ENCODE measurements at places on chromosomes 1 and 21.

DNA sequence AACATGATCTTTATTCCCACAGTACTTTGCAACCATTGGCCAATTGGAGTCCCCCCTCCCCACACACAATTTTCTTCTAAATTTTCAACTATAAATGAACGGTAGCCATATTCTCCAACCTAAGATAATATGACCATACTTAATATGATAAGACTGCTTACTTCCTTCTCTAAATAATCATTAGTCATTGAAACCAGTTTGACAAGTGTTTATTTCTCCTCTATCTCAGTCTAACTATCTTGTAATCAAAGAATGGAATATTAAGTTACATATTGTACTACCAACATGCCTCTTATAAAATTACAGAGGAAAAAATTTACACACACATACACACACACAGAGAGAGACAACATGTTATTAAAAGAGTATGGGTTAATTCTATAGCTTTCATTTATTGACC lies 567.4 kb upstream of the TMPRSS15 start:
- no peaks in the 10 kb centered on the region for H3K27me3 ChIP-seq
- no peaks in the 10 kb centered on the region for H3K36me3 ChIP-seq
- no peak for DNase-seq
- no peaks in the 10 kb centered on the region for H3K4me1 ChIP-seq
- no peak overlapping the region for H3K4me3 ChIP-seq

- DNase-seq = no peak
- peaks cover 13% of the 10 kb centered on the region for H3K36me3 ChIP-seq
- no peak overlapping the region for H3K4me3 ChIP-seq
- no peaks in the 10 kb centered on the region for H3K27me3 ChIP-seq
- no peaks in the 10 kb centered on the region for H3K4me1 ChIP-seq
- no peak overlapping the region for H3K27ac ChIP-seq
Observed at GRCh38 chr1:193070942-193071341, 11.5 kb downstream of the RO60 start.

- no peaks in the 10 kb centered on the region for H3K27me3 ChIP-seq
- no peak overlapping the region for H3K4me3 ChIP-seq
- no peak overlapping the region for H3K27ac ChIP-seq
- no peak for DNase-seq
- H3K4me1 ChIP-seq = no peaks in the 10 kb centered on the region
Observed at GRCh38 chr1:20982316-20982715, 194.4 kb downstream of the EIF4G3 start.

DNA sequence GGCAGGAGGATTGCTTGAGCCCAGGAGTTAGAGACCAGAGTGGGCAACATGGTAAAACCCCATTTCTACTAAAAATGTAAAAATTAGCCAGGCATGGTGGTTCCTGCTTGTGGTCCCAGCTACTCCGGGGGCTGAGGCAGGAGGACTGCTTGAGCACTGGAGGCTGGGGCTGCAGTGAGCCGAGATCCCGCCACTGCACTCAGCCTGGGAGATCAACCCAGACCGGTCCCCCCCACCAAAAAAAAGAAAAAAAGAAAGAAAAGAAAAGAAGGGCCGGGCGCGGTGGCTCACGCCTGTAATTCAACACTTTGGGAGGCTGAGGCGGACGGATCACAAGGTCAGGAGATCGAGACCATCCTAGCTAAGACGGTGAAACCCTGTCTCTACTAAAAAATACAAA lies 1.8 kb upstream of the GMEB1 start:
- no peaks in the 10 kb centered on the region for H3K36me3 ChIP-seq
- no peaks in the 10 kb centered on the region for H3K27me3 ChIP-seq
- no peak overlapping the region for H3K4me3 ChIP-seq
- no peak overlapping the region for H3K27ac ChIP-seq
- DNase-seq = no peak
- H3K4me1 ChIP-seq = no peaks in the 10 kb centered on the region

Data from PC-9 (cell line).